ENCODE measurements at places on chromosomes 4 and X.

- DNase-seq: no peak
These were observed 290.4 kb upstream of the MAGEB16 start for GRCh38 chrX:35507701-35508100.

GRCh38 chrX:15474028-15474427 is 19.1 kb downstream of the PIR start:
- no peak for DNase-seq

DNA sequence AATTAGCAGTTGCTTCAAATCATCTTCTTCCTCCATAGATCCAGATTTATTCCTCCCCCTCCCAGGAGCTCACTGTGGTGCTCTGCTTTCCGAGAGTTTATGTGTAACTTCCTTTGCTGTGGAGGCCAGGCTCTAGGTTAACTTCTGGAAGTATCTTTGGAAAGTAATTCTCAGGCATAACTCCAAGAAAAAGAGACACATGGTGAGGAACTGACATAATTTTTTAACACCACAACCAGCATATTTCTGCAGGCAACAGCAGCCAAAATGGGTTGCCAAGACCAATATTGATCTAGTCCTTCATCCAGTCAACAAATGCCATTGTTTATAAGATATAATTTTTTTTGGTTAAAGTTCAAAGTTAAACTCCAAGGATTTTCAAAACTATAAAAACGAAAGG is 114.5 kb upstream of the RBPJ start:
- DNase-seq: no peak

DNA sequence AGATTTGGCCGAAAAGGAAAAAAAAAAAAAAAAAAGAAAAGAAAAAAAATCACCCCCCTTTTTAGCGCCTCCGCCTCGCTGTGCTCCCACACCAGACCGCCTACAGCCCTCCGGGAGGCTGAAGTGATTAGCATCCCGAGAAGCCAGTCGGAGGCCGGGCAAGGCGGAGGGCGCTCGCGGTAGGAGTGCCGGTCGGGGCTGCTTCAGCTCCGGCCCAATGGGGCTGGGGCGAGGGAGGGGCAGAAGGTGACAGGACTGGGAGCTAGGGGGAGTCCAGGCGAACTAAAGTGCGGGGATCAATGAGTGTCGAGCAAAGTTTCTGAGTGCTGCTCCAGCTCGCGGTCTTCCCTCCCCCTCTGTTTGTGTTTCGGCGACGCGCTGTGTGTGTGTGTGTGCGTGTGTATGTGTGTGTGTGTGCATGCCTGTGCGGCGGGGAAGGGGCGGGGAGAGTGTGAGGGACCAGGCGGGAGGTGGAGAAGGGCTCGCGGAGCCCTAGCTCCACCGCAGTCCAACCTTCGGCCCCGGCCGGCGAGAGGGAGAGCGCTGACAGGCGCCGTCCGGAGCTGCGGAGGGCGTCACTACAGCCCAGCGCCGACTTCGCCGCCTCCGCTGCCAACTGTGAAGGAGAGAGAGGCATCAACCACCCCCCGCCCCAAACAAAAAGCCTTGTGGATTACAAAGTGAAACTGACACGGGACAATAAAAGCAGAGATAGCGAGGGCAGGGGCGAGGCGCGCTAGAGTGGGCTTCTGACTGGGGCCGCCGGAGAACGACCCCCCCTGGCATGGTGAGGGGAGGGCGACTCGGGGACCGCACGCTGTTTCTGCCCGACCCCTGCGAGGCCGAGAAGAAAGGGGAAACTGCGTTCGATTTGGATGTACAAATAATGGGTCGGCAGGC is at the start of gene FAT4:
Gene FAT4 (plus strand): TSS at position 280 of the 900 bp plus-strand sequence. CDS start 1,457 bp downstream, outside the sequence.
- DNase-seq: peak; percentile 98

DNA sequence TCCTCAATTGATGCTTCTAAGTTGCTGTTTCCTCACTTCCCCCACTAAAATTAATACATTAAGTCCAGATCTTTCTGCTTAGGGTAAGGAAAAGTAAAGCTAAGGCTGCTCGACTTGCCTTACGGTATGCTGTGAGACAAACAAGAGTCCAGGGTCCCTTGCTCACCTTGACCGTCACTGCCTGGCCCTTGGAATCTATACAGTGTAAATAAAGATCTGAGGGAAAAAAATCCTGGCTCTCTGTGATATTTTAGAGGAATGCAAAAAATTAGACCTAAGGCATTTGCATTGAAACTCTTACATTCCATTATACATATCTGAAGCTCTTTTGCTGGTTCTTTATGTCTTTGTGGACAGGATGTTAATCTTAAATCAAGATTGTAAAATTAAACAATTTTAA is 129.6 kb upstream of the HCCS start:
- no peak for DNase-seq

GRCh38 chrX:38336538-38337240 is 9.4 kb upstream of the RPGR start:
- DNase-seq: no peak

DNA sequence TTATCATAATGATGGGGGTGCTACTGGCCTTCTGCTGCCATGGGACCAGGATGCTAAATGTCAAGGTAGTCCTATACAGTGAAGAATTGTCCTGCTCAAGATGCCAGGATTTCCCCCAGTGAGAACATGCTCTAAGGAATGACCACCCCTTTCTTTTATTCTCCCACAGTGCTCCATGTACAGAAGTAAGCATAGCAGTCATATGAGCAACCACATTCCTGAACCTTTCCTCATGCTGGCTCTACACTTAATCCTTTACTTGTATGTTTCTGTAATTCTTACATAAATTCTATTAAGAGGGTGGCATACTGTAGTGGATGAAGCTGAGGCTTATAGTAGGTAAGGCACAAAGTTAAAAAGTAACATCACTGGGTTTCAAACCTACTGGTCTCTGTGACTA is 20.2 kb downstream of the CYP2U1 start:
- DNase-seq: no peak

DNA sequence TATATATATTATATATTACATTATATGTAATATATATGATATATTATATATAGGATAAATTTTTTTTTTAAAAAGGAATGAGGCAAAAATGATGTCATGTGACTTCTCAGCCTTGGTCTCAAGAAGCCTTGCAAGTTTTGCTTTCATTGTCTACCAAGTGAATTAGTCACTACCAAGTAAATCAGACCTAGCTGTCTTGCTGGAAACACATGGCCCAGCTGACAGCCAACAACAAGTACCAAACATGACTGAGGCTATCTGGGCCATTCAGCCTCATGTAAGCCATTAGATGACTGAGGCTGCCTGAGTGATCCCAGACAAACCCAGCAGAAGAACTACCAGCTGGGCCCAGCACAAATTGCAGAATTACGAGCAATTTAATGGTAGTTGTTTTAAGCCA is 44.9 kb downstream of the HAND2 start:
- DNase-seq: no peak

- DNase-seq: no peak
These were observed 137.0 kb downstream of the AMMECR1 start for GRCh38 chrX:110180928-110181310.

- no peak for DNase-seq
These were observed 106.4 kb downstream of the AMELX start for GRCh38 chrX:11399489-11400094.

GRCh38 chr4:93355411-93355810 is 473.1 kb upstream of the ATOH1 start:
- DNase-seq: no peak

GRCh38 chrX:123830309-123830708 is 29.5 kb upstream of the XIAP start:
- peak; percentile 22 for DNase-seq

GRCh38 chr4:89042055-89042454 is 14.9 kb downstream of the FAM13A start:
- DNase-seq: no peak

- no peak for DNase-seq
These were observed 29.9 kb upstream of the STS start for GRCh38 chrX:7117587-7117986.

DNA sequence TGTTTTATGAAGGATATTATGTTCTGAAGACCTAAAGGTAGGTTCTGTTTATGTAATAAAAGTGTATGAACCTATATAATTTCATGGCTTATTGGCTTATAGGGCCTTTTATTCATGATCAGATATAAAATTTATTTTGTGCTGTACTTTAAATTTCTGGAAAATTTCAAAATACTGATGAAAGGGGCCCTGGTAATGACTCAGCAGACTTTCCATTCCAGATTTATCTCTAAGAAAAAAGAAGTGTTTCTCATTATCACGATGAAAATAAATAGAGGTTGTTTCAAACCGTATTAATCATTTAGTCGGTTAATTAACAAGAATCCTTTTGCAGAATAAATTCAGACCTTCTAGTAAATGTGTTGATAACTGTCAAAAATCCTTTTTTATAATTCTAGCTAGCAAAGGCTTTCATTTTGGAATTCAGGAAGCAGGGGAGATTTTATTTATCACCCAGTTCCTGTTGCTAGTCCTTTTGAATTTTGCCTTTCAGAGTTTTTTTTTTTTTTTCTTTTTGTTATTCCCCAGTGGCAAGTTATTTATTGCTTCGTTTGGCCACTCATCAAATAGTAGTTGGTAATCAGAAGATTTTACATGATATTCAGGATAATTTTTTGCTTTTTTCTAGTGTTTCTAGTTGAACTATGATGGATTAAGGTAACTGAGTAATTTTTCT is 5.4 kb upstream of the TAPT1 start:
- DNase-seq: no peak

DNA sequence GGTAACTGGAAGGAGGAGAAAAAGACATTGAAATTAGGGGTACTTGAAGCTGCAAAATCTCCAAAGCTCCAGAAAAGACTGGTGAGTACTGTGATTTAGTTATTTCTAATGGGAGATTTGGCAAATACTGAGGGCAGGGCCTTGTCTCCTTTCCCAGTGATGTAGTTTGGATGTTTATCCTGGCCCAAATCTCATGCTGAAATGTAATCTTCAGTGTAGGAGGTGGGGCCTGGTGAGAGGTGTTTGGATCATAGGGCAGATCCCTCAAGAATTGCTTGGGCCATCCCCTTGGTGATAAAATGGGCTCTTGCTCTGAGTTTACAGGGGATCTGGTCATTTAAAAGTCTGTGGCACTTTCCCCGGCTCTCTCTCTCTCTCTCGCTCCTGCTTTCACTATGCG is 33.1 kb upstream of the GK start:
- no peak for DNase-seq

DNA sequence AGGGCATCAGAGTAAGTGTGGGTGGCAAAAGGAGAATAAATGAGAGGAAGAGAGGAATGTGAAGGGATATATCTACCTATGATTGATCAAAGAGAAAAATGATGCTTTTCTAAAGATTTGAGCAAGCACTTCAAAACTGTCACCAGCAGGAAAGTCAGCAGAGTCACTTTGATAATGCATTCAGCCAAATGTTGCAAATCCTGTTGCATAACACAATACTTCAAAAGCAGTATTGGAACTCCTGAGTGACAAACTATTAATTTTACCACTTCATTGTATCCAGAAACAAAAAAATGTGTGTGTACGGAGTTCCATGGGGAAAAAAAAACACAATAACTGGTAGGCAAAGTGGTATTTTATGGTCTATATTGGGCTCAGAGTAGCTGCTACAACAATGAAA is 160.3 kb downstream of the EMCN start:
- DNase-seq: no peak

DNA sequence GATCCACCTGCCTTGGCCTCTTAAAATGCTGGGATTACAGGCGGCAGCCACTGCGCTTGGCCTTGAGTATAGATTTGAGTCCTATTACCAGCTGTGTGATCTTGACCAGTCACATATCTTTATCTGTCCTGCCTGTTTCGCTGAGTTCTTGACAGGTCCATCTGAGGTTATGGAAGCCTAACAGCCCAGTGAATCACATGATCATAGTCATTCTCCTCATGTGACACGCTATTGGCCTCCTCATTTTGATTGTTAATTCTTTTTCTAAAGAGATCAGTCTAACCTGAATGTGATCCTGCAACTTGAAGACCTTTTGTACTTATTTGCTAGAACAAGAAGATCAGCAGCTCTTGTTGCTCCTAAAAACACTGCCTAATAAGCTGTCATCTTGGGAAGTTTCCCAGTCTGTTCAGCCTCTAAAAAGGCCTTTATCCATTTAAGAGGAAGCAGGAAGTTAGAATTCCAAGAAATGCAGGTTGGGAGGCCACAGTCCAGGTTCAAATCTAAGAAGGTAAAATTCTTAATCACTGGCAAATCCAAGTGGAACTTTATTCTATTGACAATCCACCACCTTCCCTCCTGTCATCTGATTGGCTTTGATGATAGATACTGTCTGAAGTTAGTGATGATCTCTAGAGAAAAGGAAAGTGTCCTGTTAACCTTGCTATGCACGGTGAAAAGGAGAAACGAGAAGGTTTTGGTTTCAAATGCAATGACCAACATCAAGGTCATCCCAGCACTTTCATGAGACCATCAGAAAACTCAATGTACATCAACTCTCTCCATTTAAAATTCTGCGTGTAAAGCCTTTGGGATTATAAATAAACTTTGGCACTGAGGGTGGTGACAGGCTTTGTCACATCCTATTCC is 86.9 kb downstream of the CHRNA9 start:
- no peak for DNase-seq

- no peak for DNase-seq
These were observed 35.8 kb downstream of the AMELX start for GRCh38 chrX:11329021-11329420.

GRCh38 chr4:926538-926937 is 5.6 kb downstream of the GAK start:
- DNase-seq: peak; percentile 79

- DNase-seq: no peak
These were observed 92.0 kb downstream of the PJA1 start for GRCh38 chrX:69073241-69073640.

GRCh38 chr4:99690990-99691389 is 33.4 kb upstream of the C4orf54 start:
- no peak for DNase-seq

GRCh38 chr4:173169178-173169427 is 492 bp downstream of the GALNT7 start:
- DNase-seq: no peak

- no peak for DNase-seq
These were observed 5.6 kb downstream of the TASL start for GRCh38 chrX:30572004-30572403.

GRCh38 chr4:7756071-7756470 is 183.6 kb downstream of the AFAP1 start:
- no peak for DNase-seq

- DNase-seq: no peak
These were observed 22.5 kb downstream of the LETM1 start for GRCh38 chr4:1833307-1834046.

DNA sequence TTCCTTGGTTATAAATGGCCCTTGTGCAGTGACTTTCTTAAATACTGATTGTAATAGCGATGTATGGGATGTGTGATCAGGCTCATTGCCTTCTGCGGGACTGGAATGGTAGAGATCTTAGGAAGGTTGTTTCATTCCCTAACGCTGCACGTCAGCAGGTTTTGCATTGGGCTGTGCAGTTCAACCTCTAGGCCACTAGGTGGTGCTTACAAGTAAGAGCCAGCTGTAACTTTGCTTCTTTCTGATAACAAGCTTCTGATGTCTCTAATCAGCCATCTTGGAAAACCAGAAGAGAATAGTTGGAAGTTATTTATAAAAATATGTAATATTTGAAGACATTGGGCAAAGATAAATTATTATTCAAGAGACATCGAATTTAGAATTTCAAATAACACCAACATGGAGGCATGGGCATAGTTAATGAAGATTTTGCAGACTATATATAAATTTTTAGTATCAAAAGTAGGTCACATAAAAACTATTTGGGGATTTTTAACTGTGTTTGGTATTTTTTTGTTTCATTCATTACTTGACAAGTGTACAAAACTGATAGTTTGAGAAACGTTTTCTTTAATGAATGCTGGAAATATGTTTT is 339.7 kb upstream of the PCDH7 start:
- no peak for DNase-seq
